ENCODE measurements at places on chromosomes 7 and 10.

GRCh38 chr10:76733441-76733936 lies 904.1 kb downstream of the KCNMA1 start:
- DNase-seq: no peak

GRCh38 chr10:25604591-25604990 lies 329.4 kb upstream of the MYO3A start:
- no peak for DNase-seq

- DNase-seq: no peak
Observed at GRCh38 chr7:22485189-22485588, 14.8 kb downstream of the STEAP1B start.

DNA sequence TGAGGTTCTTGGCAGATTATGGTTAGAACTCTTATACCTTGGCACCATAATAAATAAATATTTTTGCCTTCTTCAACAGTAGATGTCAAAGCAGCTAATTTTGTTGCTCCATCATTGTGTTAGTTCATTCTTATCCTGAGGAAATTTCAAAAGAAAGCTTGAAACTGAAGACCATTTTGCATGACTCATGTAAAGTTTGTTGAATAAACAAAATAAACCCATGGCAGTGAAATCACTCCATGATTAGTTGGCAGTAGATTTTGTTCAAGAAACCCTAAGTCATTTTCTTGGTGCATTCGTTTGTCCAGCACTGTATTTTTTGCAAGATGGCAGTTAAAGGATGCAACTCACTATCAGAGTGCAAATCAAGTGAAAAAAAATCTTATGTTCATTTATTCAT lies 91.6 kb downstream of the HECW1 start:
- DNase-seq: no peak

DNA sequence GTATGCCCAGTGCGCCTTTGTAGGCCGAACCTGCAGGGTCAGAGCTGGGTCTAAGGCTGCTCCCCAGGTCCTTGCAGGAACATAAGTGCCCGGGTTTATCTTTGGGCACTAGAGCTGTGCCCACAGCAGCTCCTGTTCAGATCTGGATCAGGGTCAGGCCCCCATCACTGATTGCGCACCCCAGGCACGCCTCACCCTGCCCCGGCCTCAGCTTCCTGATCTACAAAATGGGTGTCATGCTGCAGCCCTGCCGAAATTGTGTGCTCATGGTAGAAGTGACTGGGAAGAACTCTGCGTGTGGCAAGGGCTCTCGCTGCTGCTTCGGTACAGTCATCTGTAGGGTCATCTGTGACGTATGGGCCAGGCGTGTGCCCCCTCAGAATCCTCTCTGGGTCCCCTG lies 100.7 kb downstream of the GRK5 start:
- no peak for DNase-seq

DNA sequence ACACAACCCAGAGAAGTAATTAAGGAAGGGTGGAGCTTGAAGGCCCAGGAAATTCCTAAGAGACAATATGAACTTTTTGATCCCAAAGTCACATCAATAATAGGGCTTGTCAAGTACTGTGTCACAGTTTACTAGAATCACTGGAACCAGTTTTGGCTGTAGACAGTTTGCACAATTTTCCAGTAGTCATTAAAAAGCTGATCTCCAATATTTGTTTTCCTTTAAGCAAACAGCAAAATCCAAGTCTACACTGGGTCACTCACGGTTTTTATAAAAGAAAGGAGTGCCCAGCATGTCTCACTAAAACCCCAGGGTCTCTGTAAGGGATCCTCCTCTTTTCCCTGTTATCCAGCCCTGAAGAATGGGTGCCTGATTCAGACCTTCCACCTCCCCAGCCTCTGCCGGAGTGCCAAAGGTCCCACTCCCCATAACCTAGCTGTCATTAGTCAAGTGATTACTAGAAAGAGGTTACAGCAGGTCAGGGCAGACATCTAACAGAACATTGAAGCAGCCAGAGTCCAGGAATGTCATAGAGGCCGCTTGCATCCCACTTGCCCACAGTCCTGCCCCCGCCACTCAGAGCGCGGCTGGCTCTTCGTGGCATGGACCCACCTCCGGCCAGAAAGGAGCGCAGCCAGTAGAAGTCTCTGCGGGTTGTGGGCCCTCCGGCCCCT lies 552 bp downstream of the SLC25A16 start:
- no peak for DNase-seq
